Right hindlimb (tissue), 1 donor: ENCODE measurements at places on chromosomes 12 and 14.

DNA sequence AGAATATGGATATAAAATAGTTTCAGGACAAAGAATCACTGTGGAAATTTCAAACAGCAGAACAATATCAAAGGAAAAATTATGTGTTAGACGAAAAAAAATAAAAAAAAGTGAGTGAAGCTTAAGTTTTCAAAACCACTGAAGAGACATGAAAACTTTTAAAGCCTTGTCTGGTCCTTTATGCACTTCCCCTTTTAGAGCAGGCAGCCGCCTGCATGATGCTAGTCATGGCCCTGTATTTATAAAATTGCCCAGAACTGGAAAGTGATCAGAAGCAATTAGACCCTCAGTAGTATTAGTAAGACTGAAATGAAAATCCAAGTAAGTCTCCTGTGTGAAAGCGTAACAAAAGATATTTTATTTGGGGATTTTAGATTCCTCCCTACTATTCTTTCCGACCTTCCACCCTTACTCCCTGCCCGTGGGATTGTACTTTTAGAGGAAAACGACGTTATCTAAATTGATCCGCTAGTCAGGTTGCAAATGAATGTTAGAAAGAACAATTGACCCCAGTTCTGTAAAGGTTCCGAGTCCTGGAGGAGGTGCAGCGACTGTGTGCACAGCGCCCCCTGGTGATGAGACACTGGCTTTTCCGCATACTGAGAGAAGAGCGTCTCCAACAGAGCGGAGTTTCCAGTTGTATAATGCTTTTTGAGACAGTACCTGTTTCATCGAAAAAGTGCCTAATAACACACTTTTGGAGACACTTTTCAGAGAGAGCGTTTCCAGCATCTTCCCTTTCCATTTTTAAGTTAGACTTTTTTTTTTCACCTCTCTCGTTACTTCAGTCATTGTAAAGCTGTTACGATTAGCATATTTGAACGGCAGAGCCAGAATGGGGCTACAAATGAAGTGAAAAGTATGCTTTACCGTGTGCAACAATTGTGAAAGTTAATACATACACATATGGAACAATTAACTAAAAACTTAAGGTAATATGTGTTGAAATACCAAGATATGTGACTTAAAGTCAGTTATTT is 12.4 kb downstream of the MGST1 start:
- DNase-seq, result no peak

DNA sequence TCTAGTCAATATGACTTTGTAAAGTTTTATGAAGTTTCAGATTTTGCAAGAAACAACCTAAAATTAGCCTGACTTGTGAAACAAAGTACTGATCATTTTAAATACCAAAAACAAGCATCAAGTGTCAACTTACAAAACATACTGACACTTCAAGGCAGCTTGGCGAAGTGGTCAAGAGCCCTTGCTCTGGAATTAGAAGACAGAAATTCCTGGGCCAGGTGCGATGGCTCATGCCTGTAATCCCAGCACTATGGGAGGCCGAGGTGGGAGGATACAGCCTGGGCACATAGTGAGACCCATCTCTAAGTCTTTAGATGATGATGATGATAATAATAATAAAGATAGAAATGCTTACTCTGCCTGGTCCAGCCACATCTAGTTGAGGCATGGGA is 45.4 kb upstream of the NR2C1 start:
- no peak for DNase-seq

DNA sequence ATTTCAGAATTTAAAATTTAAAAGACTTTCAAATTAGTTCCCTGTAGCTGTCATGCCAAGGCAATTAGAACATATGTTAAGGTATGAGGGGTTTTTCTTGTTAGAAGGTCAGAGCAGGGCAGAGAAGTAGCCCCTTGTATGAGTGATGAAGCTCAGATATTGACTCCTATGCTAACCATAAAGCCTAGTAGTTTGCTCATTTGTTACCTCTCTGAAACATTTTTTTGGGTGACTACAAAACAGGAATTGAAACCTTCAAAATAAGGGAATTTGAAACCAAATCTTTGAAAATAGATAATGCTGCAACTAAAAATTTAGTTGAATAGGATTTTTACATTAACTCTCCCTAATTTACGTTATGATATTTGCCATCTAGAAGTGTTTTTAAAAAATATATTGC is 333.5 kb downstream of the NAV3 start:
- no peak for DNase-seq

GRCh38 chr12:121792607-121793439 is 665 bp downstream of the RHOF start:
- DNase-seq, result no peak

- DNase-seq, result peak; percentile 25
Observed at GRCh38 chr12:90854136-90854689, 100.8 kb downstream of the CCER1 start.

DNA sequence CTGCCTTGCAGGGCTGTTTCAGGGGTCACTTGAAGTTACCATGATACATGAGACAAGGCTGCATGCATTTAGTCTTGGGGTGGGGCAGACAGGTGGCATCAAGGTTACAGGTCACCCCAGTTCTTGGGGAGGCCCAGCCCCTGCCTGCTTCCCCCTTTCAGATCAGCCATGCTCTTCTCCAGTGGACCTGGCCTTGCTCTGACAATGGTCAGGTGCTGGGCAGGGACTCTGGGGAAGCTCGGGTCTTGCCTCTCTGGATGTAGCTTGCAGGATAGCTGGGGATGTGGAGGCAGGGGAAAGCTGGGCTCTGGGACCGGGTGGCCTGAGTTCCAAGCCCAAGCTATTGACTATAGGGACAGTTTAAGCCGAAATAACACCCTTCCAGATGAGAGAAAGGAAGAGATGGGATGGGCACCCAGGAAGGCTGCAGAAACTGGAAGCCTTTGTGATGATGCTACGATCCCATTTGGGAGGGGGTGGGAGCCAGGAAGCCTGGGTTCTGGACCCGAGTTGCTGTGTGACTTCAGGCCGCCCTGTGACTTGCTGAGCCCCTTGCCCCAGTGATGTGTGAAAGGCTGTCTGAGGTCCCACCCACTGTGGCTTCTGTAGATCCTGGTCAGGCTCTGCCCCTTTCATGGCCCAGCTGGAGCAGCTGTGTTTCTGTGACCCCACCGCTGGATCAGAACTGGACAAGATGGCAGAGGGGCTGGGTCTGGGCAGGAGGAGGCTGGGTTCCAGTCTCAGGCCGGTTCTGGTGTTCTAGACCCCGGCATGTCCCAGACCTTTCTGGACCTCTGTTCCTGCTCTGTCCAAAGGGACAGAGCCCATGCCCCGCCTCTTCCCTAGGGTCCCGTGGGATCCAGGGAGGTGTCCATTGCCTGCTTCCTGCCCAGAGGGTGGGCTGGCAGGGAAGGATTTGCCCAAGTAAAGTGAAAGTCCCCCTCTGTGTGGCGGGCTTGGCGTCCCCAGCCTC is 2.1 kb downstream of the TNFAIP2 start:
- no peak for DNase-seq

DNA sequence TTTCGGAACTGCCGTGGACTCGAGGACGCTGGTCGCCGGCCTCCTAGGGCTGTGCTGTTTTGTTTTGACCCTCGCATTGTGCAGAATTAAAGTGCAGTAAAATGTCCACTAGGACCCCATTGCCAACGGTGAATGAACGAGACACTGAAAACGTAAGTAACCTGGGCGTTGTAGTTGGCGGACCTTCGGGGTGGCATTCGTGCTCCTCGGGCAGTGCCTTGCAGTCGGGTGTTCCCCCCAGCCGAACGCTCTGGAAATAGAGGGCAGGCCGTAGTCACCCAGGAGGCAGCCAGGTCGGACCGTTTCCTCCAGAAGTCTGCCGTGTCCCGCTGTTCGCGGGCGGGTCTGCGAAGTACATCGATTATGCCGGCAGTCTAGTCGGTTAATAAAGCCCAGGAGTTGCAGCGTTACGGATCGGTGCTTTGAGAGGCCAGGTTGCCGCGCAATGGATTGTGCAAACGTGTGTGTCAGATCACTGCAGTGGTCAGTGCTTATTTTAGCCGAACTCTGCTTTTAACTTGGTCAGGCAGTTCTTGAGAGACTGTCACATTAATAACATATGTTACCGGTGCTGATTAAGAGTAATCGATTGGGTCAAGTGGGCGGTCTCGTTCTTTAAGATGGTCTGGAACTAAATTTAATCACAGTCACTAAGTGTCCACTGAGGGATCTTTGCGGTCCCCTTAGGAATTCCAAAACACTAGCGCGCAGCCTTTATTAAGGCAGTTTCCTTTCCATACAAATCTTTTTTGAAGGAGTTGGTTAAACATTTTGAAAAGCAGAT is 906 bp downstream of the MARK3 start:
- DNase-seq, result peak; percentile 46

- DNase-seq, result peak; percentile 30
Observed at GRCh38 chr12:2495417-2496112, 299.2 kb upstream of the FKBP4 start.

- no peak for DNase-seq
Observed at GRCh38 chr12:116160231-116160630, 117.3 kb downstream of the MED13L start.

- no peak for DNase-seq
Observed at GRCh38 chr12:66533767-66534166, 145.1 kb downstream of the GRIP1 start.
